ENCODE measurements at places on chromosomes 2 and 18.

GRCh38 chr2:103176294-103176915, 414.6 kb downstream of the TMEM182 start:
- DNase-seq: no peak

DNA sequence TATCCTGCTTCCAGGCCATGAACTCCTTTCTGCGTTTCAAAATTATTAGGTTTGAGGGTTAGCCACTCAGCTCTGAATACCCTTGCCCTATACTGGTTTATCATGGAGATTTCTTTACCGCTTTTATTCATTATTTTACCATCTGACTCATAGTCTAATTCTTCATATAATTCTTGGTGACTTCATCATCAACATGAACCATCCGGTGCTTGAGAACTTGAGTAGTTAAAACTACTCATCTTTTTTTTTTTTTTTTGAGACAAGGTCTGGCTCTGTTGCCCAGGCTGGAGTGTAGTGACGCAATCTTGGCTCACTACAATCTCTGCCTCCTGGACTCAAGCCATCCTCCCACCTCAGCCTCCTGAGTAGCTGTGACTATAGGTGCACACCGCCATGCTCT, 94.2 kb upstream of the LHCGR start:
- DNase-seq: no peak

DNA sequence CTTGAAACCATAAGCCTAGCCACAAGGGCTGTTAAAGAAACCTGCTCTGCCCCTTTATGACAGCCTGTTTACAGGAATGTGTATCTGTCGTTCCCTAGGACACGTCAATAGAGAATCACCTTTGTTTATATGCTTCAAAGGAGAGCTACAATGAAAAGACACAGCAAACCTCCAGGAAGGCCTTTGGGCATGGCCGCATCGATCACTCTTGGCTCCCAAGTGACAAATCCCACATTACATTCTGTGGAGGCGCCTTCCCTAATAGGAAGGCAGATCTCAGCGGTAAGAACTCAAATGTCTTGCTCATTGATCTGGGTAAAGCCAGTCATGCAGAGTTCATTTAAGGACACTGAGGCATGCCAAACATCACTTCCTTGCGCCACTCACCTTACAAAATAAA, 26.5 kb downstream of the KIAA2012 start:
- no peak for DNase-seq

GRCh38 chr2:120103723-120104467, 91.0 kb downstream of the EPB41L5 start:
- no peak for DNase-seq

Measured in stimulated activated CD8-positive, alpha-beta memory T cell treated with anti-CD3 and anti-CD28 coated beads, Interleukin-15, amount 100 ng/mL, for 24 hours (primary cell).